DND-41 (cell line): ENCODE measurements at places on chromosomes 1 and 21.

DNA sequence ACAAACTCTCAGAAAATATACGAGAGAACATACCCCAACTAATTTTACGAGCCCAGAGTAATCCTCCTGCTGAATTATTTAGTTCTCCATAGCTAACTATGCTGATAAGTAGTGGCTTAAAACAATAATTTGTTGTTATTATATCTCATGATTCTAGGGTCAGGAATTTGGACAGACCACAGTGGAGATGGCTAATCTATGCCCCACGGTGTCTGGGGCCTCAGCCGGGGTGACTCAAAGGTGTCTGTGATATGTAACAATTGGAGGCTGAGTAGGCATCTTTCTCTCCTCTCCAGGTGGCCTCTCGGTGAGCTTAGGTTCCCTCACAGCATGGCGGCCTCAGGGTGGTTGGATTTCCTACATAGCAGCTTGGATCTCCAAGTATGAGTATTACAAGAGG, 35.4 kb upstream of the FOXO6 start:
- DNase-seq = no peak

- no peak for DNase-seq
Measured at GRCh38 chr1:54091666-54092065, 38.3 kb downstream of the TCEANC2 start.

- peak; percentile 41 for DNase-seq
Measured at GRCh38 chr1:94843430-94843829, 23.3 kb downstream of the SLC44A3 start.

DNA sequence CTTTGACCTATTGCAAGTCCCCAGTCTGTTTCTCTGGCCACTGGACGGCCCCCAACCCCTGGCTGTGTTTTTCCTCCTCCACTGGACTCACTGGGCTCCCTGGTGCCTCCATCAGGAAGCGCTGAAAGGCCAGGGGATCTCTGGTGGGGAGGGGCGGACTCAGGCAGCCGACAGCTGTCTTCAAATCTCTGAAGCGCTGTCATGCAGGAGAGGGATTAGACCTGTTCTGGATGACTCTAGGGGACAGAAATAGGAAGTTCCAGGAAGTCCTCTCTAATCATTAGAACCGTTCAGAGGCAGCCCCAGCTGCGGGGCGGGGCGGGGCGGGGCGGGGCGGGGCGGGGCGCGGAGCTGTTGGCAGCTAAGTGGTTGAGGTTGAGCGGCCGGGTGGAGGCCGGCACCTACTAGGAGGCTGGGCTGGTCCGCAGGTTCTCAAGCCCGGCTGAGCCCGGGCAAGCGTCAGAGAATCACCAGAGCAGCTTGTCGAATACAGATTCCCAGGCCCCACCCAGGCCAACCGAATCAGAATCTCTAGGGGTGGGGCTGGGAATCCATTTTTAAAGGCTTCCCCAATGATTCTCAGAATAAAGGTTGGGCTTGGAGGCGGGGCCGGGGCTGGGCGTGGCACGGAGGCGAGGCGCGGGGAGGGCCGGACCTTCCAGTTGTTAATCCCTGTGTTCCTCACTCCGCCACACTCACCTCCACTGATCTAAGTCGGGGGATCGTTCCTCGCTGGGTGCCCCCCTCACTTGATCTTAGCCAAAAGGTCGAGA, 11.4 kb upstream of the PHLDA3 start:
- DNase-seq = peak; percentile 23

DNA sequence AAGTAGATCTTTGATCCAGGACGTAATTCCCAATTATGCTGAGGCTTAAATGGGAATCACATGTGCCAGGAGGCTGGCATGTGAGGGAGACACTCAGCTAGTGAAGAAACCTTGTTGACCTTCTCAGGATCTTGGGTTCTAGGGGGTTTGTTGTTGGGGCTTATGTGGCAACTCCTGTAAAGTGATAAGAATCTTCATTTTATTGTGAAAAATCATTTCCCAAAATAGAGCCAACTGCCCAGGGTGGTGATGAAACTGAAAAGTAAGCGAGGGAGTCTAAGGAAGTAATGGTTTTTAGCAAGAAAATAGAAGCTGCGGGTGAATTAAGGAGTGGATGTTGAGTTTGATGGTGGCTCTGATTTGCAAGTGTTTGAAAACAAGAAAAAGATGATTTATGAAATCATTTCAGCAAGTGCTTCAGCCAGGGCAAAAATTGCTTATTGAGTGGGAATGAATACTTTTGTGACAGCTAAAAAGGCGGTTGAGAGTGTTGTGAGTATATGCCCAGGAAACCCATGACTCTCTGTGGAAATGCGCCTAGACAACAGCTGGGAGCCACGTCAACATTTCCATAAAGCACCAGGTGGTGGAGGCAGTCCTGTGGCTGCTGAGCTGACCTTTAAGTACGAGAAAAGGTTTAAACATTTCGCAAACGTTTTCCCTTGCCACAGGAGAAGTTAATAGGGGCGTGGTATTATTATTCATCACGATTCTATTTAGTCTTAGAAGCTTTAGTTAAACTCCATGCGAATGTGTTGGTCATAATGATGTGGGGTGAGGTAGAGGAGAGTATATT, 102.7 kb downstream of the HMGB4 start:
- no peak for DNase-seq

DNA sequence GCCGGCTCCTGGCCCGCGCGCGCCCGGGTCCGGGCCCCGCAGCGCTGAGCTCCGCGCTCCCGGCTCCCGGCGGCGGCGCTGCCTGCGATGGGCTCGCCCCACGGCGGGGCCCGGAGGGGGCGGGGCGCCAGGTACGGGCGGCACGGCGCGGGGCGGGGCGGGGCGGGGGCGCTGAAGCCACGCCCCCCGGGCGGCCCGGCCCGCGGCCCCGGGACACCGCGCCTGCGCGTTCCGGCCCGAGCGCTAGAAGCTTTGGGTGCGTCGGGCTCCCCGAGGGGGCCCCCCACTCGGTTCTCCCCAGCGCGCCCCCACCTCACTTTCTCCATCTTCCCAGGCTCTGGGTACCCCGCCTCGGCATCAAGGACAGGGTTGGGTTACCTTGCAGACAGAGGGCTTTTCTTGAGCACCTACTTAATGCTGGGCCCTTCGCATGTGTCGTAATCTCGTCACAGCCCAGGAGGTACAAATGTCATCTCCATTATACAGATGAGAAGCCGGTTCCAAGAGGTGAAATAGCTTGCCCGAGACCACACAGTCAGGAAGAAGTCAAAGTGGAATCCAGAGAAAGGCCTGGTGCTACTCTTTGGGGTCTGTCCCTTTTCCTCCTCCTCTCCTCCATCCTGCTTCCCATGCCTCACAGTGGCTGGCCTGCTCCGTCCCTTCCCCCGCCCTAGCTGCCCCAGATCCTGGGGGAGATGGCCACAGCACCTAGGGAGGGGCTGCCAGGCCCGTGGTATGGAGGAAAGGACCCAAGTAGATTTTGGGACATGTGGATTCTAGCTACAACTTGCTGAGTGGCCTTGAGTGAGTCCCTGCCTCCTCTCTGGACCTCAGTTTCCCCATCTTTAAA, 46.5 kb downstream of the RAP1GAP start:
- DNase-seq = no peak

DNA sequence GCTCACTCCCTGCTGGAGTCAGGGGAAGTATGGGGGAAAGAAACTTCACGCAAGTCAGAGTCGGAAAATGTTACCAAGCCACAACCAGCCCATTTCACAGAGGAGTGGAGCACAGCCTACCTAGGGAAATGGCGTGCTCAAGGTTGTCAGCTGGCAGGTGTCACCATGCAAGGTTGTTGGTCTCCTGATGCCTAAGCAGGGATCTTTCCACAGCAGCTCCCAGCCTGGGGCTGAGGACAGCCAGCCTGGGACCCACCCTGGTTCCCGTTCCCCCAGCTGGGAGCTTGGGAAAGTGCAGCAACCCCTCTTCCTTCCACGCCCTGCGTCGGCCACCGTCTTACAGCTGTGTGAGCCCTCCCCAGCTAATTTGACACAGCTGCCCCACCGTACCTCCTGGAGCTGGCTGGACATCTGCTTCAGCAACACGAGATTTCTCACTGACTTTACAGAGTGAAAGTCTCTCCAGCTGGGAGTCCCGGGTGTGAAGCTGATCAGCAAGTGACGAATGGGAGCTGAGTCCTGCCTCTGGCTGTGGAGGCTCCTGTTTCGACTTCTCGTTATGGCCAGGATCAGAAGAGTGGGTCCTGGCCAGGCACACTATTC, 224.6 kb upstream of the RAB4A start:
- no peak for DNase-seq

GRCh38 chr1:30316056-30316455, 407.3 kb downstream of the MATN1 start:
- no peak for DNase-seq

DNA sequence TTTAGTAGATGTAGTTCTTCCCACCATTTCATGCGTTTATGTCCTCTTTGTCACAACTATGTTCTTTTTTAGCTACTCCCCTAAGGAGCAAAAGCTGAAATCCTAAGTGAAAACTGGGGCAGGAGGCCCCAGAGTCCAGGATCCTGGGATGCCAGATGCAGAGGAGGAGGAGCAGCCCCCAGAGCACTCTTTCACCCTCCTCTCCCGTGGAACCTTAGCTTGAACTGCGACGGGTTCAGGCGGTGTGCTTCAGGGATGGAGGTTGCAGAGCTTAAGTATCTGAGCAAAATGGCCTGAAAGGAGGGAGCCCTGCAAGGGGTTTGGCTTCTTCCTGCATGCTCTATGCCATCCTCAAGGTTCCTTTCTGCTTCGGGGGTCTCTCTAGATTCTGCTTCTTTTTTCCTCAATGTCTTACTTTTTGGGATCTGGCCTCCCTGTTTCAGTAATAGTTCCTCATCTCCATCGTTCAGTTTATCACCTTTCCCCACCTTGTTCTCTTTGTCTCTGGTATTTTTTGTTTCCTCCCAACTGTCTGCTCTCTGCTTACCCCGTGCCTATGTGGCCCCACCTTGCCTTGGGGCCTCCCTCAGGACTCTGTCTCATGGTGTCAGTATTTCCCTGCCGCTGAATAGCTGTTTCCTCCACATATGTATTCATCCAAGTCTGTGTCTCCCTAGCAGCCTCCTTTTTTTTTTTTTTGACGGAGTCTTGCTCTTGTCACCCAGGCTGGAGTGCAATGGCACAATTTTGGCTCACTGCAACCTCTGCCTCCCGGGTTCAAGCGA, 2.7 kb upstream of the NHLH1 start:
- no peak for DNase-seq

- DNase-seq = no peak
Measured at GRCh38 chr1:180041582-180041981, 87.0 kb downstream of the CEP350 start.

DNA sequence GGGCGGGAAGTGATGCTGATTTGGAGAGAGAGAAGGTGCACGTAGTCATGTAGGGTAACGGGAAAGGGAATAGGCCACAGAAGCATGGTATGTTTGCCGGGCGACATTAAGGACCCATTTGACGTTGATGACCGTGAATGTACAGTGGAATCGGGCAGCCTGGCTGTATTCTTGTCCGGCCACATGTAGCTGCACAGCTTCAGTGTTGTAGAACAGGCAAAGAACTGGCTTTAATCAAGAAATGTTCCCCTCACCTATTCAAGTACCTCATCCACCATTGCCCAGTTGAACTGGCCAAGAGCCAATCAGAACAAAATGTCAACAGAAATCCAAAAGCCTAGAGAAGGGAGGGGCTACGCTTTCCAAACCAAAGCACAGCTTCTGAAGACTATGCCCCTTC, 104.8 kb downstream of the DHRS3 start:
- DNase-seq = no peak

- no peak for DNase-seq
Measured at GRCh38 chr21:33732038-33732437, 89.7 kb downstream of the ITSN1 start.

DNA sequence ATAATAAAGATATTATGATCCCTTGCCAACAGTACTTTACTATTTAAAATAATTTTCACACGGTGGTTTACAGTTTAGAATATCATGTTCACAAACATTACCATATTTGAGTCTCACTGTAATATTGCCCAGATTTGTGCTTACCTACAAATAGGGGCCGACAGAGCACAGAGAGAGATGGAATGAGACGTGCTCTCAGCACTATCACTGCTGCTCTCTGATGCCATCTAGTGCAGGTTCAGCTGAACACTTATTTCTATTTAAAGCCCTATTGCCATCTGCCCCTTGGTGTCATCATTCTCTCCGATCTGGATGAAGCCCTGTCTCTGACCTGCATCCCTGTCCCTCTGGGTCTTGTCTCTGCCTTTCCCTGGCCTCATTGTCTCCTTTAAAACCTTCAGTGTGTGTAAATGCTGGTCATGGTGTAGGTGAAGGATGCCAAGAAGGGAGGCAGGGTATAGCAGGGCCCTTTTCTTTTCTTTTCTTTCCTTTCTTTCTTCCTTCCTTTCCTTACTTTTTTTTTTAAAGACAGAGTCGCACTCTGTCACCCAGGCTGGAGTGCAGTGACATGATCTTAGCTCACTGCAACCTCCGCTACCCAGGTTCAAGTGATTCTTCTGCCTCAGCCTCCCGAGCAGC, 6.9 kb upstream of the GPATCH4 start:
- peak; percentile 74 for DNase-seq

DNA sequence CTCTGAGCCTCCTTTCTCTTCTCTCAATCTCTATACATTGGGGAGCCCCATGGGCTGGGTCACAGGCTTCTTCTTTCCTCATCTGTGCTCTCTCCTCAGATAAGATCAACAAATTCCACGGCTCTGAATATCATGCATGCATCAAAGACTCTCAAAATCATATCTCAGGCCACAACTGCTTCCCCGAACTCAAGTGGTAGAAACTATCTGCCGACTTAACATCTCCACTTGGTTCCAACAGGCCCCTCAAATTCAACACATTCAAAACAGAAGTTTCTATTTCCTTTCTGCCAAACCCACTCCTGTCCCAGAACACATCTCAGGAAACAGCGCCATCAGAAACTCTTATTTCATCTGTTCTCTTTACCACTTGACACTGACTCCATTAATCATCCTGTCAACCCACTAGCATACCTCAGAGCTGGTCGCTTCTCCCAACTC, 16.7 kb downstream of the DDX59 start:
- no peak for DNase-seq

- no peak for DNase-seq
Measured at GRCh38 chr1:224761245-224761644, 145.1 kb downstream of the CNIH3 start.

DNA sequence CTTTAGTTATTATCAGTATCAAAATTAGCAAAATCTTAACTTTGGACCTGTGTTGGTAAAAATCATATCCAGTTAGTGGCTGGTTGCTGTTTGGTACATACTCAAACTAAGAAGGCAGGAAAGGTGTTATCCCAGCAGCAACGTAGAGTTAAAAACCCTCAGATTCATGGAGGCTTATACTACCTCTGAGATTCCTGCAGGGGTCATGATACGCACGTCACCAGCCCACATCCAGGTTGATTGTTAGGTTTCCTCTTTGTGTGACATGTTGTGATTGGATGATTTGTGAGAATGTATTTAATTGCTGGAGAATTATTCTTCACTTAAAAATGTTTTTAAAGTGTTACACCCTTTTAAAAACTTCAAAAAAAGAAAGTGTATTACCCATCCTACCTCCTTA, 423.3 kb upstream of the ADGRL2 start:
- DNase-seq = no peak

DNA sequence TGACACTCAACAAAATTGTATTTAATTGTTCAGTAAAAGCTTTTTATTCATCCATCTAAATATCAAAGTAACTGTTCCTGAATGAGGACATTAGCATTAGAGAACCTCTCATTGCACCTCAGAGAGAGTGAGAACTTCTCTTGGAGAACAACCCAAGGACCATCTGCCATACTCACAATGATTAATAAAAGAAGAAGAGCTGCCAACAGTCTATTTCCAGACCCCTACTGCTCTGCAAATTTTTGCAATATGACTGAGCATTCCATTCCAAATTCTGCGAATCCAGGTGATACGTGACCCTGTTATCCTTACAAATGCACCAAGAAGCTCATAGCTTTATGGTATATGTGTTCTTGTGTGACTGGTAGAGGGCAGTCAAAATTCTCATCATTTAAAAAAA, 422.5 kb downstream of the NEGR1 start:
- no peak for DNase-seq

GRCh38 chr1:225772323-225772768, 5.3 kb upstream of the SRP9 start:
- peak; percentile 33 for DNase-seq
